ENCODE measurements at places on chromosomes 3 and 15.

DNA sequence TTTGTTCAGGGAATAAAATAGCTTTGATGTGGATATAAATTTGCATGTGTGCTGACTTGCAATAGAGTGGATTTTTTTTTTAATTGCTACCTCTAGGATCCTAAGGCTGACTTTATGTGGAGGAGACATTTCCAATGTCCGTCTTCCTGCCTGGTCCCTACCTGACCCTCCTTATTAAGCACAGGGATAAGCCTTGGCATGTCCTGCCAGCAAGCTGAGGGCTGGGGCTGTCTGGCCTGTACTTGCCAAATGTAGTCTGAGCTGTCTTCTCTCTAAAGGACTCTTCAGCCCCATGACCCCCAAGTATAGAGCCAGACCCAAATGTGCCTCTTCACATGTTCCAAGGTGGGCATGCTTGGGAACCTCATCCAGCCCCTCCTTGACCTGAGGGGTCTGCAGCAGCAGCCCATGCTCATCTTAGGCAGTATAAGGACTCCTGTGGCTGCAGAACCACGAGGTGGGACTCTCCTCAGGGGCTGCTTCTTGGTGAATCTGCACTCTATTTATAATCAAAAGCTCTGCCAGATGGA, 88.8 kb downstream of the CACNA1D start:
- DNase-seq, result no peak

DNA sequence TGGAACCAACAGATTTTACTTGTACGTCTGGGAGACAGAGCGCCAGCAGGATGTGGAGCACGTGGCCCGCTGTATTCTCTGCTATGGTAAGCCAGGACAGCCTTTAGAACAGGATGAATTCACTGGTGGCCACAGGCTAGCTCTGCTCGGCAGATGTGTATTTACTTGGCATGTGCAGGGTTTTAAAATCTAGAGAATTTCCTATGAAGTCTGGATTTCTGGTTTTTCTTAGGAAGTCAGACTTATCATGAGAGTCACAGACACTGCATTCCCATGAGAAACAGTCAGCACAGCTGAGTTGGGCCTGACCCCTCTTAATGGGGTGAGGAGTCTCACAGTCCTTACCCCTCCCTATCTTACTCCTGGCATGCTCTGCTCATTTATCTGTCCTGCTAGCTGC, 84.6 kb upstream of the COL6A5 start:
- DNase-seq, result no peak

GRCh38 chr3:151925419-151925818, 52.0 kb downstream of the SUCNR1 start:
- no peak for DNase-seq

GRCh38 chr3:145776782-145777408, 384.1 kb downstream of the PLOD2 start:
- peak; percentile 28 for DNase-seq

DNA sequence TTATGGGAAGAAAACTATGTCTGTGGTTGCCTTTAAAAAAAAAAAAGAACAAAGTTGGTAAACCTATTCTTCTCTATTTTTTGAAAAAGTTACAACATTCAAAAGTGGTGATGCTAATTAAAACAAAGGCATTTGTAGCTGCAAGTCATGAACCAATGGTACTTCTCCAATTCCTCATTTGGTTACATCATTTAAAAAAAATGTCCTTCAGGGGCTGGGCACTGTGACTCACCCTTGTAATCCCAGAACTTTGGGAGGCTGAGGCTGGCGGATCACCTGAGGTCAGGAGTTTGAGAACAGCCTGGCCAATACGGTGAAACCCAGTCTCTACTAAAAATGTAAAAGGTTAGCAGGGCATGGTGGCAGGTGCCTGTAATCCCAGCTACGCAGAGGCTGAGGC, 574.6 kb downstream of the VGLL3 start:
- DNase-seq, result no peak

DNA sequence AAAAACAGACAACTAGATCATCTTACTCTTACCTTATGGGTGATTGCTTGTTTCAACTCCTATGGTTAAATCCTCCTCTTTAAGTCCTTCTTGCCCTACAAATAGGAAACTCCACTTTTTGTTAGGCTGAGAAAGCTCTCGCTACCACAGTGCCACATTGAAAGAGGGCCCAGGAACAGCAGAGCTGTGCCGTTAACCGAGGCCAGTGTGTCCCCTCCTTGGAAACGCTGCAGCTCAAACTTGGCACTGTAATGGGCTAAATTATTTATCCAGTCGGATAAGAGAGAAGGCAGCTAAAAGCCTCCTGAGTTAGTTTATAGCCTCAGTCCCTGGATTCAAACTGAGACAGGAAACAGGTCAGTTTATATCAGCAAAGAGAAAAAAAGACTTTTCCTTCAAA, 46.1 kb downstream of the KBTBD12 start:
- no peak for DNase-seq

GRCh38 chr3:126349611-126350501, 7.4 kb downstream of the KLF15 start:
- DNase-seq, result no peak

GRCh38 chr15:36601497-36601932, 22.1 kb downstream of the CDIN1 start:
- DNase-seq, result no peak

- DNase-seq, result no peak
Measured at GRCh38 chr3:155096303-155097008, 16.3 kb downstream of the MME start.

GRCh38 chr3:188185717-188186251, 31.8 kb downstream of the LPP start:
- no peak for DNase-seq

DNA sequence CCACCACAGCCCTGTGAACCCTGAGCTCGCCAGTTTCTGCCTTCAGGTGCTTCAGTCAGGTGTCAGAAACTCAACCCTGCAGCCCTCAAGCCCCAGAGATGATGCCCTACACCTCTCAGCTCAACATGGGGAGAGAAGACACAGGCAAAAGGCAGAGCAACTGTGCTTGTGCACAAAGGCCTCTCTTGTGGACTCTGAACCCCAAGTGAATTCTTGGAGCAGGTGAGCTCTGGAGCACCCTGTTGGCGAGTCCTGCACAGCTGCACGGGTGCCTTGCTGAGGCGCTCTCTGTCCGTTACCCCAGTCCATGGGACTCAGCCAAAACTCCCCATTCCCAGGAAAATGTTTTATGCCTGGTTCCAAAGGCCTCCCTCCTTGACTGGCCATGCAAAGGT, 197.0 kb downstream of the KLF13 start:
- no peak for DNase-seq

GRCh38 chr3:102449341-102449740, 14.5 kb downstream of the ZPLD1 start:
- no peak for DNase-seq

- peak; percentile 33 for DNase-seq
Measured at GRCh38 chr3:13495921-13496723, 16.0 kb downstream of the HDAC11 start.

DNA sequence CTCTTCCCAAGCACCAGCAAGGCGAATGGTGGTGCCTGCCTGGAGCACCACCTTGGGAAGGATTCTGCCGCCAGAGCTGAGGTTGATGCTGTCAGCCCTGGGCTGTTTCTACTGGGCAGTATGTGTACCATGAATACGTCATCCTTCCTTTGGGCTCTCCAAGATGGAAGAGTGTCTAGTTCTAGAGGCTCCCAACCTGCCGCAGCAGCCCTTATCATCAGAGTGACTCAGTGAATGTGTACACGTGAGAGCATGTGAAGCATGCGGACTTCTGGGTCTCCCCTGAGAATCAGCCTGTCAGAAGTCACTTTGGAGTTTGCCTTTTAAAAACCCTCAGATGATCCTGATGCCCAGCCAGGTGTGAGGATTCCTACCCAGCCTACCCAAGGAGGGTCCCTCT, 20.9 kb downstream of the PLA2G4D start:
- no peak for DNase-seq

DNA sequence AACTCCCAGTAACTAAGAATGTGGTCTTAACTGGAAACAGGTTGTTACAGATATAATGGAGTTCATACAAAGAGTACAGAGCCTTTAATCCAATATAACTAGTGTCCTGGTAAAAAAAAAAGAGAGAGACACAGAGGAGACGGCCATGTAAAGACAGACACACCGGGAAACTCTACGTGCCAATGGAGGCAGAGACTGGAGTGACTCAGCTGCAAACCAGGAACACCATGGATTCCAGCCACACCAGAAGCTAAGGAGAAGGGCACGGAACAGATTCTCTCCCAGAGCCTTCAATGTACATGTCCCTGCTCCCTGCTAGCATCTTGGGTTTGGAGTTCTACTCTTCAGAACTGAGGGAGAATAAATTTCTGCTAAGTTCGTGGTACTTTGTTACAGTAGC, 4.5 kb downstream of the RNF168 start:
- no peak for DNase-seq

GRCh38 chr15:34047893-34048775, 9.1 kb upstream of the AVEN start:
- no peak for DNase-seq

DNA sequence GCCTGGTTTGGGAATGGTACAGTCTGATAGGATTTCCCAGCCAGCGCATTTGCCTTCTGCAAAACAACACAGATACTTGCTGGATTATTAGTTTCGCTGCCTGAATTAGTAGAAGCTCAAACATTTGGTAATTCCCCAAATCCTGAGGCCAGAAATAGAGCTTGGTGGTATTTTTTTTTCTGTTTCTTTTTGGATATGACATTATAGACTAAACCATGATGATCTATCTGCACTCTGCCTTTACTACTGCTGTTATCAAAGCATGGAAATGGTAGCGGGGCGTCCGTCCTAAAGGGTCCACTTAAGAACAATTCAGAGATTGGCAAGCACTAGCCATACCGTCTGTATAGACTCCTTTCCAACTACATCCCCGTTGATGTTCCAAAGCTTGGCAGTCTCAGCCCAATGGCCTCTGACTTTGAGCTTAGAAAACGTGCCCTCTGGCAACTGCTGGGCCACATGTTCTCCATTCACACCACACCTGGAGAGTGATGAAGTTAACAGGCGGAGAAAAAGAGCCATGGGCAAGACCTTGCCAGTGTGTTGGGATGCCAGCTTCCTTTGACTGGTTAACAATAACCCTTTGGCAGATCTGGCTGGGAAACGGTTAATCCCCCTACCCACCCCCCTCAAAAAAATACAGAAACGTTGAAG, 241.0 kb upstream of the NR2F2 start:
- DNase-seq, result no peak

GRCh38 chr3:75180235-75180944, 483.7 kb upstream of the FRG2C start:
- no peak for DNase-seq

DNA sequence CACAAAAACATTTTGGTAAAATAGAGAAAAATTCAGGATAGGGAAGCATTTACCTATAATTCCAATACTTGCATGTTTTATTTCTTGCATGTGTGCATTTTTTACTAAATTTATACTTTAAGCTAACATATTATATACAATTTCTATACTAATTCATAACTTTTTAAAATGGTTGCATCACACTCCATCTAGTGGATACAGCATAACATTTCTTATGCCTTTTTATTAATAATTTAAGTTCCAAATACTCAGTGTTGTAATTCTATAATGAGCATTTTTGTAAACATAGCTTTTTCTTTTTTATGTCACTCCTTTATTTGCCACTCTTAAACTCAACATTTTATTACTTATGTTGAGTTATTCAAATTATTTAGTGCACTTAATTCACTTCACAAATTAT, 477.7 kb downstream of the ZBBX start:
- no peak for DNase-seq

- DNase-seq, result no peak
Measured at GRCh38 chr3:46483825-46484224, 14.0 kb upstream of the RTP3 start.

- no peak for DNase-seq
Measured at GRCh38 chr15:31352339-31352751, 25.7 kb downstream of the KLF13 start.

DNA sequence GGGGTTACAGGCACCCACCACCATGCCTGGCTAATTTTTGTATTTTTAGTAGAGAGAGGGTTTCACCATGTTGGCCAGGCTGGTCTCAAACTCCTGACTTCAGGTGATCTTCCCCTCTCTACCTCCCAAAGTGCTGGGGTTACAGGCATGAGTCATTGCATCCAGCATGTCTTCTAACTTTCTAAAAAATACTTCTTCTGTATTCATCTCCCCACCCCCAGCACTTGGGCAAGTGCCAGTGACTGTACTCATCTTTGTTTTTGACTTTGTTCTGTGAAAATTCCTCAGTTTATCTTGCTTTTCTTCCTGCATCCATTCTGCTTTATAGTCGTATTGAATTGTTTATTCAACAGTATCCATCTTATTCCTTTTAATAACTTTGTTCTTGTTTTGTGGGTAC, 47.6 kb downstream of the ARIH1 start:
- no peak for DNase-seq

Data from fibroblast of skin of left biceps (primary cell).